Activated CD4-positive, alpha-beta T cell treated with anti-CD3 and anti-CD28 coated beads, Interleukin-2, Interleukin-6, amounts not matched to agents 100 ng/mL and 50 ng/mL, durations not matched to agents 16 hours and 8 hours (primary cell): ENCODE measurements at places on chromosomes 2 and 18.

DNA sequence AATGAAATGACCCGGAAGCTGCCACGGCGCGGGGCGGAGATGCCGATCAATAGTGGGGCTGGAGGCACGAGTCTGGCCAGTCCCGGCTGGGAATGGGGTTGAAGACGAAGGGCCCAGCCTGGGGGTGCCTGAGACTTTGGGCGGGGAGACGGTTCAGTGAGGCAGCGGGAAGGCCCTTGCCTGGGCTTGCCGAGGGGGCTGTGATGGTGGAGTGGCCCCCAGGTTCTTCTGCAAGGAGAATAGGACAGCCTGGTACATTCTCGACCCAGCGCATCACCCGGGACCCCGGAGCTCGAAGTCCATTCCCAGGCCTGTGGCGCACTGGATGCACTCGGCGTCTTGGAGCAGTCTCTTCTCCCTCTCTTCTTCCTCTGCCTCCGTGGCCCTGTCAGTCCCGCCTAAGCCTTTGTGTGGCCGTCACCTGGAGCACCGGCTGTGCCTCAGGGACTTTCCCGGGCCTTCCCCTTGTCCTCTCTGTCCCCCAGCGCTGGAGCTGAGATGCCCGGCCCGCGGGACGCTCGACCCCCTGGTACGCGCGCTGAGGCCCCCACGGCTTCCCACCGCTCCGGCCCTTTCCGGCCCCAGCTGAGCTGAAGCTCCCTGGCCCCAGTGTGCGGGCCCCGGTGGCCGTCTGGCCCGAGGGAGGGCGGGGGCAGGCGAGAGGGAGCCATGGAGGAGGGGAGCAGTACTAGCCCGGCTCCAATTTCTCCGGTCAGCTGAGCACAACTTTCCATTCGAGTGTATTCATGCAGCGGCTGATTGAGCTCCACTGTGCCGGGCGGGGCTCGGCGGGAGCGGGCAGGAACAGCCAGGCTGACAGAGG is 8.0 kb downstream of the SIX3 start:
- no peak for DNase-seq

GRCh38 chr2:36420569-36421181 is 65.1 kb downstream of the CRIM1 start:
- no peak for DNase-seq

GRCh38 chr2:230751062-230751461 is 38.4 kb downstream of the CAB39 start:
- DNase-seq = peak; percentile 60

DNA sequence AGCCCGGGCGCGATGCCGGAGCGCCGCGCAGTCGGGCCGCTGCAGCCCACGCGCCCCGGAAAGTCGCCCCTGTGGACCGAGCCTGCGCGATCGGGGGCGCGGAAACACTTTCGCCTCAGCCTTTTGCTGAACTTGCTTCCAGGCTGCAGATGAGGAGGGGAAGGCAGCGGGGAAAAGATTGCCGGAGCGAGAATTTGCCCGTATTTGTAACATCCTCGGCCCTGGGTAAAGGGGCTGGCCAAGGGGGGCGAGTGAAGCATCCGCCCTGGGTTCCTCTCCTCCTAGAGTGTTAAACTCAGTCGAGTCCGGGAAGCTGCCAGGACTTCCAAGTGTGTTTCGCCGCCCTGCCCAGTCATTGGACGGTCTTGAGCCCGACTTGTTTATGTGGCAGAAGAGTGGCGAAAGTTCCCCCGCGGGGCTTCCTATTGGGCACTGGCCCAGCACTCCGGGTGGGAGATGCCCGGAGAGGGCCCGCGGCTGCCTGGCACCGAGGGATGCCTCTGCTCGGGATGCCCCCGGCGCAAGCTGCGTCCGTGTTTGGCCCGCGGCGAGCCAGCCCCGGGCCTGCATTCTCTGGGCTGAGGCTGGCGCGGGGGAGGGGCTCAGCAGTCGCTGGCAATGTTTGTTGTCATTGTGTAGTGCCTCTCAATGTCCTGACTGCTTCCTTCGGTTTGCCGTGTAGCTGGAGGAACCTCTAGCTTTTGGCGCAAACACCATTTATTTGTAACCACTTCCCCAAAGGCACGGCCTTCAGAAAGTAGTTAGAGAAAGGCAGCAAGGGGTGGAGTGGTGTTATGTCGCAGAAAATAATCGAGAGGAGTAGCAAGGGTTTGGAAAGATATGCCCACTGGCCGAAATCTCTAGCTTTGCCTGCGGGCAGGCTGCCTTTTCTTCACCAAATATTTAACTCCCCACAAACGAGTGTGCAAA is 1.1 kb downstream of the CYBRD1 start:
- DNase-seq = peak; percentile 16

GRCh38 chr2:60472041-60472440 is 81.4 kb downstream of the BCL11A start:
- DNase-seq = no peak

DNA sequence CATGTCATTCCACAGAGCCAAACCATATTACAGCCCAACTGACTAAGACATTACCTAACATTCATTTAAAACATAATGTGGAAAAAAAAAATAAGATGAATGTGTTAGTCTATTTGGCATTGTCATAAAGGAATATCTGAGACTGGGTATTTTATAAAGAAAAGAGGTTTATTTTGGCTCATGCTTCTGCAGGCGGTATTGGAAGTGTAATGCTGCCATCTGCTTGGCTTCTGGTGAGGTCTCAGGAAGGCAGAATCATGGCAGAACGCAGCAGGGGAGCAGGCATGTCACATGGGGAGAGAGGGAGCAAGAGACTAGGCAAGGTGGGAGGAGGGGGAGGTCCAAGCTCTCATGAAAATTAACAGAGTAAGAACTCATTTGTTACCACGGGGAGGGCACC is 504.8 kb upstream of the LRATD1 start:
- DNase-seq = no peak

DNA sequence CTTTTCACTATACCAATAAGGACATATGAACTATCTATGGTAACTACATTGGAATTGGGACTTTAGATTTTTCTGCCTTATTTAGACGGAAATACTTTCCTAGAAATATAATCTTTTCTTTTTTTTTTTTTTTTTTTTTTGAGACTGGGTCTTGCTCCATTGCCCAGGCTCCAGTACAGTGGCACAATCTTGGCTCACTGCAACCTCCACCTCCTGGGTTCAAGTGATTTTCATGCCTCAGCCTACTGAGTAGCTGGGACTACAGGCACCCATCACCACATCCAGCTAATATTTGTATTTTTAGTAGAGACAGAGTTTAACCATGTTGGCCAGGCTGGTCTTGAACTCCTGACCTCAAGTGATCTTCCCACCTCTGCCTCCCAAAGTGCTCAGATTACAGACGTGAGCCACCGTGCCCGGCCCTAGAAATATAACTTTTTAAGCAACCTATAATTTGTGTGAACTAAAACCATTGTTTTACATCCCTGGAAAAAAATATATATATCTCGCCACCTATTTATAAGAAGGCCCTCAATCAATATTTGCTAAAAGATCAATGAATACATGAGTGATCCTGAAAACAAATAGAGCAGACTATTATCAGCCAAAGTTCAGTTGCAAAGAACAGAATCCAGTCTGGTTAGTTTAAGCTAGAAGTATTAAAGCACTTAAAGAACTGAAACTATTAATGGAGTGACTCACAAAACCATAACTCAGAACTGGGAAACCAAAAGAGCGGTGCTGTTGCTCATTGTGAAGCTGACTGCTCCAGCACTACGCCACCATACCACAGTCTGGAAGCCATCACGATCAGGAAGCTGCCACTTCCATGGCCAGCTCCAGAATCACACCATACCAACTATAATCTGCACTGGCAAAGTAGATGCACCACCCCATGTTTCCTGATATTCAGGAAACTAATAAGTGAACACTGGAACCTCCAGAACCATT is 8.4 kb upstream of the HNRNPLL start:
- peak; percentile 78 for DNase-seq

DNA sequence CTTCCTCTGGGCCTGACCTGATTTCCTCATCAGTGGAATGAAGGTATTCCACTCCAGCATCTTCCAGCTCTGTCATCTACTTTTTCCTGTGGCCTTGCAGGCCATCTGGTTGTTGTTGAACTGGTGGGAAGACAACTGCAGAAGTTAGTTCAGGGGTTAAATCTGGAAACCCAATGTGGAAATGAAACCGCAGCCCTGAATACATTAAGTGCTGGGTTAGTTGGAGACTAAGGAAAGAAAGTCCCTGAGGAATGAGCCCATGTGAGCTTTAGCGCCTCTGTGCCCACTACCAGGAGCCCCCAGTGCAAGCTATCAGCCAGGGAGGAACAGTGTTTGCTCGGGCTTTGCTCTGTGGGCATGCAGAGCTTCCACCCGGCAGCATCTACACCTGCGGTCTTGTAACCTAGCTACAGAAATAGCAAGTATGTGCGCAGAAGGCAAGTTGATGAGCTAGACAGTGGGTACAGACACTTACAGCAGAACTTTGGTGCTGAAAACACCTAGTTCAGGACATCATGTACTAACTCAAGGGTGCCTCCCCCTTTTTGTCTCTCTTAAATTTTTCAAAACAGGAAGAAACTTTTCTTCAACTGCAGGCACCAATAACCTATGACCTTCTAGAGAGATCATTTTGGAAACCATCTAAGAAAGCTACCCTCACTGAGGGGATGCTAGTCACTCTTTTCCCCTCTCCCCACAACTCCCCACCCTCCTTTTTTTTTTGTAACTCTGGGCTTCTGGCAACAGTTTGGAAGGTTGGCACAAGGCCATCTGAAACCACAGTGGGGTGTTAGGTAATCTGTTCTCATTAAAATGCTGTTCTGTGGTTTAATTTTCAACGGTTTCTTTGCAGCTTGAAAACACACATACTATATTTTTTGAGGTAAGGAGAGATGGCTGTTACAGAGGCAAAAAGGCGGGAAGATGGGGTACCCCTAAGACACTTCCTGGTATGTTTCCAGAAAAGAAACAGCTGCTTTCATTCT is 18.3 kb upstream of the CXCR4 start:
- peak; percentile 67 for DNase-seq

DNA sequence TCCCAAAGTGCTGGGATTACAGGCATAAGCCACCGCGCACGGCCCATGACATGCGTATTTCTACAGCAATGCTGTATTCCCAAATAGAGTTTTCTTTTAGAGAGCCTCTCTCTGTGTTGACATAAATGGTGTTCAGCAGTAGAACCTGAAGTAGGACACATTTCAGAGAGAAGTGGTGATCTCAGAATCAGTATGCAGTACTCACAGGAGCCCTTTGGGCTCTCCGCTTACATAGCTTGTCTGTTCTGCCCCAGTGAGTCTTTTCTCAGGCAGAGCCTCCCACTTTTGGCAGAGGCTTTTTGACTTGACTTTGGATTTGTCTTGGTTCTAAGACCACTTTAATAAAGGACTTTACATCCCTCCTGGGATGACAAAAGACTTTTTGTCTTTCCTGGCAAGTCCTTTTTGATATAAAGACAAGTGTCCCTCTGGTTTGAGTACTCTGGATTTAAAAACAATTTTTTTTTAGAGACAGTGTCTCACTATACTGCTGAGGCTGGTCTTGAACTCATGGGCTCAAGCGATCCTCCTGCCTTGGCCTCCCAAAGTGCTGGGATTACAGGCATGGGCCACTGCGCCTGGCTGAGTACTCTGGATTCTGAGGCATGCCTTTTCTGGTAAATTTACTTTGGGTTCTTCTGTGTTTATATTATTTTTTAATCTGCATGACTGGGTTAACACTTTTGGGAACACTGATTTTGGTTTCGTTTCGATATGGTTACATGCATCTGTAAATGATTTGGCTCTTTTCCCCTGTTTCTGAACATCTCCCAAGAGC is 113.3 kb downstream of the SMAD2 start:
- no peak for DNase-seq

DNA sequence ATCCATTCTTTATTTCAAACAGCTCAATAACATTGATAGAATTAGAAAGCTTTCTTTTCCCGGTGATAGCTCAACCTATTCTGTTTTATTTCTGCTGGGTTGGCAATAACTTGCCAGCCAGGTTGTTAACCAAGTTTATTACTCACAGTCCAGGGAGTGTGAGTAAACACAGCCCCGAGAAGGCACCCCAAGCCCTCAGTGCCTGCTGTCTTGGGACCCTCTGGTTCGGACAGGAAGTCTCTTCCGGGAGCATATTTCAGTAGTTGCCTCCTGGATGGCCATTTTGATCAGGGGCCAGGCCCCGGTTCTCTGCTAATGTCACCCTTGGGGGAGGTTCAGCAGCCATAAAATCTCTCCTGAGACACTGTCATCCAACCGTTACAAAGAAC is 176.8 kb downstream of the INO80D start:
- no peak for DNase-seq

DNA sequence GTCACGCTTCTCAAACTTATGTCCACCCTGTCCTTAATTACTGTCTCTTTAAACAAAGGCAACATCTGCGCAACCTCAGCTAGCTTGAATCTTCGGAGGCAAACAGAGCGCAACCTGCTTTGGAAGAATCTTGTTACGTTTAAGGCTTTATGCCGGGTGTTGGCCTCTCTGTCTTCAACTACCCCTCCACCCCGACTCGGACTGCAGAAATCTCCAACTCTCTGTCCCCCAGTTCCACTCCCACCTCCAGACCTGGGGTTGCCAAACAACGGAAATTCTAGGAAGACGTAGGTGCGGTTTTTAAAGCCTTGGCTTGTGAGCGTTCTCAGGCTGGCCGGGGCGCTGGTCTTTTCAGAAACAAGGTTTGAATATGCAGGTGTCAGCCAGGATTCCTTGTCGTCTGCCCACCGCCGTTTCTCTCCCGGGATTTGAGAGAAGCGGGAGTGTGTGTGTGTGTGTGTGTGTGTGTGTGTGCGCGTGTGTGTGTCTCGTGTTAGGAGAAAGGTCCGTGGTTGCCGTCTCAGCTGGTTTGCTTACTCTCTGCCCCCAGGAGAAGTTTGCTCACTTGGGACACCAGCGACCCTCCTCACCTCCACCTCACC is 1.1 kb upstream of the ONECUT2 start:
- DNase-seq = no peak

GRCh38 chr2:72605836-72606442 is 219.9 kb downstream of the EXOC6B start:
- DNase-seq = peak; percentile 1
